Suprapubic skin (tissue), 4 donors: ENCODE measurements at places on chromosomes 12 and 14. TPM values are rescaled to one million over a fixed set of nuclear protein-coding genes. Genes with fewer than 3 reads are reported as not detected.

DNA sequence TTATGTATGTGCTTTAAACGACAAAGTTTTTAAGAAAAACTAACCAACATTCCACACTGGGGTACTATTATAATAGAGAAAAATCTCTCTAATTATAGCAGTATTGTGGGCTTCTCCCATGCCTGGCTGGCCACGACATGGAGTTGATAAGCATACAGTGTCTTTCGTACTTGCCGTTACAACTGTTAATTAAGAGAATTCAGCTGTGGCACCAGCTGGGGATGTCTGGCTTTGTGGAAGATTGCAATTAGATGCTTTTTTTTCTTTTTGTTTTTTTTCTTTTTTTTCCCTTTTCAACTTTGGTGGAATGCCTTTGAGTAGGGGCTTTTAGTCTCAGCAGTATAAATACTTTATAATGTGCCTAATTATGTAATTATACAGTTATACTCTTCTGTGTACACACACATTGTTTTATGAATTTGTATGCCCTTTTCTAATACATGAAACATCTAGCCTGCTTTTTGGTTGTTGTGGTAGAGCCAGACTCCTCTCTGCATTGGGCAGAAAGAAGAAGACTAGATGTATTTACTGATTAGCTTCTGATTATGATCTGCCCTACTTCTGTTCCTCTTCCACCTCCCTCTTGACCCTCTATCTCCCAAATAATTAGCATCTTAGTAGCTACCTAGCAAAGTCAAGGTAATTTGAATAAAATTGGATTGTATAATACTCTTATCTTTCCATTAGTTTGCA is 76.4 kb downstream of the SUSD6 start:
- DNase-seq, result no peak

DNA sequence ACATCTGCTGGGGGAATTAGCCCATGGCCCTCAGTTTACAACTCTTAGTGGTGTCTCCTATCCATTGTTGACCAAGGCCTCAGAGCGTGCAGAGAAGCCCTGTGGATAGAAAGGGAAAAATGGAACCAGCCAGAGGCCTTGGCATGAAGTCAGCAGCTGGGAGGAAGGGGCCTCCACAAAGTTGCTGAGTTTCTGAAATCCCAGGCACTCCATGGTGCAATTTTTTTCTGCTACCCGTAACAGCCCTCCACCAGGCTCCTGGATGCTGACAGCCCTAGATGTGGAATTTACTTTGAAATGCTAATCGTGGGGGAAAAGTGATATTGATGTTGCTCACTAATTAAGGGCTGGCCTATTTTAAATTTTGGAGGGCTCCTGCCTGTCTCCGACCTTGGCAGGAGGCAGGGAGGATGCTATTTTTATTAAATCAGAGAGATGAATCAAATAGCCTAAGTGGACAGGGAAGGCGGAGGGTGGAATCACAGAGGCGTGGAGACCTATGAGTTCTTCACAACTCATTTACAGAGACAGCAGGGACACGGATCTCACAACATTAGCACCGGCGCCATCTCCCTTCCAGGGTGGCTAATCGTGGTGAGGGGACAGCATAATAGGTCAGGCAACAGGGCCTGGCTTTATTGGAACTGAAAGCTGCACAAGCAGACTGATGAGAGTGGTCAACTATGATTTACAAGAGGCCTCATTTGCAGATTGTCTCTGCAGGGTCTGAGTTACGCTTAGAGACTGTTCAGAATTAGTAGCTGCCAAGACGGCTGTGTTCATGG is 99.8 kb upstream of the WSCD2 start:
- no peak for DNase-seq

DNA sequence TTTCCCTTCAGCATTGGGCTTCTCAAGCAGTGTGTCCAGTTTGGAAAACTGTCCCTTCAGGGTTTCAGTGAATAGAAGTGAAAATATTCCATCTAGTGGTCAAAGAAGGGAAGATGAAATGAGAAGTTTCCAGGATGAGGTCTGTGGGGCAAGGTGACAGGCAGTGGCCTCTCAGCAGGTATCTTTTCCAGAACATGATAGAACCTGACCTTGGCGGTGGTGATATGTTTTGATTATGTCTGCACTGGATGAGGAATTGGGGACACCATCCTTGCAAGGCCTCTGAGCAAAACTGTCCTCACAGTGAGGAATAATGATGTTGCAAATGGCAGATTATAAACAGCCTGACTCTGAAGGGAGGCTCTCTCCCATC is 4.7 kb downstream of the GPX2 start:
- no peak for DNase-seq

DNA sequence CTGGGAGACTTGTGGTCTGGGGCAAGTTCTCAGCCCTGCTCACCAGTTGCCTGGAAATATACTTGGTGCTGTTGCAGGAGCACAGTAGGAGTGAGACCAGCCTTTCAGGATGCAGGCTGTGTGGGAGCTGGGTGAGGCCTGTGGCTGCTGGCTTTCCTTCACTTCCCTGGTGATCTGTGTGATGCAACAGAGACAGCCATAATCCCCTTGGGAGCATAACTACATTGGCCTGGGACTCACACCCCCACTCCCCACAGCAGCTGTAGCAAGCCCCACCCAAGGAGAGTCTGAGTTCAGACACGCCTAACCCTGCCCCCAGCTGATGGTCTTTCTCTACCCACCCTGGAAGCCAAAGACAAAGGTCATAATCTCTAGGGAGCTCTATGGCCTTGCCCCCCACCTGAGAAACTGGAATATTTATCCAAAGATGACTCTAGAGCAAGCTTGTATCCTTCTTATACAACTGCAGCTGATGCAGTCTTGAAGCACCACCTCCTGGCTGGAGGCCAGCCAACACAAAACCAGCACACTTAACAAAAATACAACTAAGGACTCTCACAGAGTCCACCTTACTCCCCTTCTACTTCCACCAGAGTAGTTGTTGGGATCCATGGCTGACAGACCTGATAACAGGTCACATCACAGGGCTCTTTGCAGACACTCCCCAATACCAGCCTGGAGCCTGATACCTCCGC is 190.4 kb upstream of the CPNE8 start:
- no peak for DNase-seq

GRCh38 chr12:107326237-107326636 is 232.9 kb upstream of the CRY1 start:
- DNase-seq, result no peak

GRCh38 chr12:11718768-11719253 is 69.3 kb downstream of the ETV6 start:
- DNase-seq, result no peak

DNA sequence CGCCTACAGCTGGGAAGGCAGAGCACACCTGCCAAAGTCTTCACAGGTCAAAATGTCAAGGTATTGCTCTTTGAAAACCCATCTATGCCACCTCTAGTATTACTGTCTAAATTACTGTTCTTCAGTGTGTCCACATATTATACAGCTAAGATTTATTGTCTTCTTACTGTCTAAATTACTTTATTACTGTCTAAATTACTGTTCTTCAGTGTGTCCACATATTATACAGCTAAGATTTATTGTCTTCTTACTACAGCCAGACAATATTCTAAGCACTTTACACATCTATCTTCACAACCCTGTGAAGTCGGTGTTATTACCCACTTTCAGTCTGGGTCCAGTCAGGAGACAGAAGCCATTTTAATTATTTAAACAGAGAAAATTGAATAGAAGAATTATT is 173.9 kb downstream of the MYRFL start:
- no peak for DNase-seq

GRCh38 chr12:88247241-88247643 is 105.1 kb downstream of the TMTC3 start:
- no peak for DNase-seq

- DNase-seq, result no peak
Observed at GRCh38 chr12:78403681-78404080, 460.9 kb upstream of the SYT1 start.

DNA sequence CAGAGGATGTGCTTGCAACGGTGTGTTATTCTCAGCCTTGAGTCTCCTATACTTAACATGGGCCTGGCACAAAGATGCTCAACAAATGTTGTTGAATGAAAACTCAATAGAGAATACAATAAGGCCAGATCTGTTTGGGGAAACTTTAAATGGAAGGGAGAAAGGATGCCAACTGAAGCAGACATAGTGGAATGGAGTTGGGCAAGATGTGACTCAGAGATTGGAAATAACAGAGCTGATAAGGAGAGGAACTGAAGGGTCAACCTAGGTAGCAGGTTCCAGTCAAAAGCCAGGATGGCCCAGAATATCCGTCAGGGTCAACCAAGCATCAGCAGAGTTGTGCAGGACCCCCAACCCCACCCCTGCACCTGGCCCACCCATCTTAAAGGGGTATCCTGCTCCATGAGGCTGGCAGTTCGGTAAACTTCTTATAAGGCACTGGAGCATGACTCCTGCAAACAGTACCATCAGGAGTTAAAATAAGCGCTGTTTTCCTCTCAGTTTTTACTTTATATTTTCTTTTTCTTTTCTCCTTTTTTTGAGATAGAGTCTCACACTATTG is 1.1 kb upstream of the BCDIN3D start:
- DNase-seq, result no peak

The PPP4R3A gene
- 110 TPM for total RNA-seq

The SERPINA12 gene
- total RNA-seq, result 280 TPM

The POMT2 gene
- 72.0 TPM for total RNA-seq

The RHOJ gene
- total RNA-seq, result 2.8 TPM

The DENND5B gene
- total RNA-seq, result 1.6 TPM

The ADCY4 gene
- 3.9 TPM for total RNA-seq
